ENCODE measurements at places on chromosomes 2 and 18.

DNA sequence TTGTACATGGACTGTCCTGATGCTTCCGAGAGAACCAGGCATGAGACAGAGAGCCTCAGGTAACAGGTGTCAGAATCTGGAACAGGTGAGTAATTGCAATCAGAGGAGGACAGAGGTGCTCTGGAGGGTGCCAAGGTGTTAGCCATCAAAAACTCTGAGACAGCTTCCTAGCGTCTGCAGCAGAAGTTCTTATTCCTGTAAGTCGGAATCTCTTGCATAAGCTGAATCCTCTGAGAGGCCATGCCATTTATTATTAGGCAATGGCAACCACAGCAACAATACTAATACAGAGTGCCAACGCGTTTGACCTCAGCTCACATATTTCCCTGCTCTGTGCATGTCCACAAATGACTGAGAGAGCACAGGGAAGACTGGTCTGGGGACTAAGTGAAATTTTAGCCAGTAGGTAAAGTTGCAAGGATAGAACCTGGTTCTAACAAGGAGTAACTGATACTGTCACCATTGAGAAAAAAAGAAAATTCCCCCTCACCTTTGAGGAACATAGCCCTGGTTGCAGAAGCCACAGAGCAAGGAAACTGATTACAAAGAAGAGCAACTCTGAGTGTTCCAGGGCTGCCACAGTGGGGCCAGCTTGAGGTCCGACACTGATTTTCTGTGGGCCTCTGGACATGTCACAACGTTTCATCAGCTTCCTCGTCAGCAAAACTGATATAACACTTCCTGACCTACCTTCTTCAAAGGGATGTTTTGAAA lies 55.1 kb upstream of the ACSL3 start:
- no peak overlapping the region for H3K4me3 ChIP-seq
- no peak for DNase-seq
- H3K36me3 ChIP-seq: no peaks in the 10 kb centered on the region

DNA sequence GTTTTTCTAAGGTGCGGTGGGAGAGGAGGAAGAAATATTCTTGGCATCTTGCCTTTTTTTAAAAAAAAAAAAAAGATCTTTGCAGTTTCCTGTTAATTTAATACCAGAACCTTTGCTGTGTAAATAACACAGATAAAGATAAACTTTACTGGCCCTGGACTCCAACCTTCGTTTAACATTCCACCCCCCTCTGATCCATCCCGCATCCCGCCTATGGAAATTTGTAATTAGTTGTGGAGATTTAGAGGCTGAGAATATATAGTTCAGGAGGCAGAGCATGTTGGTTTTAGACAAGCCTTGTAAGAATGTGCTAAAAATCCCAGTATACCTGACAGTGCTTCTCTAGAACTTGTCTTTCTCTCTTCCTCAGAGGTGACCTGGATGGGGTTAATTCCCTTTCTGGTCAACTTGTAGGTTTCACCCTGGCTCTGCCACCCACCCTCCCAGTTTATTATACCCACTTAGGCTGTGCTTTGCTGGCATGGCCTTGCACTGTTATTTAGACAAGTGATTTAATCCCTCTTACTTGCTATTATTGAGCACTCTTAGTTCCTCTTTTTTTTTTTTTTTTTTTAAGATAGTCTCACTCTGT lies 2.9 kb upstream of the C2orf72 start:
- H3K27me3 ChIP-seq: peaks cover 3% of the 10 kb centered on the region
- no peak overlapping the region for H3K27ac ChIP-seq
- H3K36me3 ChIP-seq: no peaks in the 10 kb centered on the region
- H3K4me3 ChIP-seq: no peak overlapping the region

GRCh38 chr18:69770238-69770637 lies 177.4 kb downstream of the CD226 start:
- H3K27me3 ChIP-seq: no peaks in the 10 kb centered on the region
- no peak for DNase-seq

GRCh38 chr18:22267697-22268096 lies 98.3 kb downstream of the GATA6 start:
- no peak for DNase-seq
- no peaks in the 10 kb centered on the region for H3K36me3 ChIP-seq
- no peaks in the 10 kb centered on the region for H3K4me1 ChIP-seq

DNA sequence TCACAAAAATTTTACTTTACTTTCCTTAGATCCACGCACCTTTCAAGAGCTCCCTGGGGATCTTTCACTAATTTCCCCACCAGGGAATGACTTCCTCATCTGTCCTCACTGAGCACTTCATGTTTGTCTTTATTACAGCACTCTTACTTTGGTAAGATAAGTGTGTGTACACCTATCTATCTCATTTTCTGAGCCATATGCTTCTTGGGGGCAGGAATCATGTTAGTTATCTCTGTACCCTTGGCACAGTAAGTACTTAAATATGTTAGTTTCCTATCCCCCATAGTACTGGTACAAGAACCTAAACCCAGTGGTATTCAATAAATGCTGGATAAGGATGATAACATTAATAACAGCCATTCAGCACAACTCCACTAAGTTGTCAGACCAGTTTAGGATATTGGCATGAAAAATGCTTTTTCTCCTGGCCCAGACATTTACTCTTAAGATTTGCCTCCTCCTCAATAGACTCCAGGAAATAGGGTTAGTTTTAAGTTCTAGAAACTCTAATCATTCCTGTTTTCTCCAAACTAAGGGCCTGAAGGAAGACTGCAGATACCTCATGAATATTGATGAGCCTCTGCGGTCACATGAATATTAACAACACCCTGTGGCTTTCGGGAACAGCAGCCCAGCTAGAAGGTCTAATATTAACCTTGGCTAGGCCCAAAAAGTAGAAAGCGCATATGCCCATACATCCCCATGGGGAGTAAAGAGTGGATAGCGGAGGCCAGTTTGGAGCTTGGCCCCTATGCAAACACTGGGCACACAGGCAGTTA lies 38.2 kb downstream of the NHEJ1 start:
- no peak overlapping the region for H3K27ac ChIP-seq
- no peaks in the 10 kb centered on the region for H3K4me1 ChIP-seq
- H3K36me3 ChIP-seq: no peaks in the 10 kb centered on the region
- DNase-seq: no peak
- no peaks in the 10 kb centered on the region for H3K27me3 ChIP-seq
- no peak overlapping the region for H3K4me3 ChIP-seq

DNA sequence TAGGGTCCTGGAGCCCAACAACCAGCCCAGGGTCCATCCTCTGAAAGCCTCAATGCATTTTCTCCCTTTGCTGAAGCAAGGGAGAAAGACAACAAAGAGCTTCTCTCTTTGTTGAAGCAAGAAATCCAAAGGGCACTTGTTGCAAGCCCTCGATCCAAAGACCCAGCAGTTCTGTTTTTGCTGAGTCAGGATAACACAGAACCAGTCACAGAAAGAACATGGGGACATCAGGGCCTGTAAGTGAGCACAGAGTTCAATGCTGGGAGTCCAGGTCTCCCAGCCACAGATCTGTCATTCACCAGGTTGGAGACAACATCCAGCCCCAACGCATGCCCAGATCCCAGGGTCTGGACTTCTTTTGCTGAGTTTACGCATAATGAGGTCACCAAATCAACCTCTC lies 315.8 kb upstream of the KLHL29 start:
- H3K4me3 ChIP-seq: no peak overlapping the region
- DNase-seq: no peak

DNA sequence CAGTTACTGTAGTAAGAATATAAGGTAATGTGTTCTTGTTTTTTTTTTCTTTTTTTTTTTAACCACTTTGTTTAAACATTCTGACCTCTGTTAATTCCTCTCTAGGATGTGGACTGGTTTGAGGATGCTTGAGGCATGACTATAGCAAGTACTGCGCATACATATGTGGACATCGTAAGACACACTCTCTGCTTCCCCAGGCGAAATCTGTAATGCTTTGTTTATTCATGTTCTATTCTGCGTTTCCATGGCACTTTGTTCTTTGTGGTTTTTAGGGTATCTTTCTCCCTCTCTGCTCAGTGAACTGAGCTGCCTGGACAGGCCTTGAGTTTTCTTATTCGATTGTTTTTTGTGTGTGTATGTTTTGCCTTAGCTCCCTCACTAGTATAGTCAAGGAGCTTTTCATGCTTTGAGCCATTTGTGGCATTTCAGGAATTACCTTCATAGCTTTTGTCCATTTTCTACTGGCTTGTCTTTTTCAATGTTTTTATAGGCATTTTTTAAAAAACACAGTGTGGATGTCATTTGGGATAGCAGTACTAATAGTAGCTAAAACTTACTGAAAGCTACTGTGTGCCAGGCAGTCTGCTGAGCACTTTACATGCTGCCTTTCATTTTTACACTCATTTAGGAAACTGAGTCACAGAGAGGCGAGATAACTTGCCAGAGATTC lies 1.9 kb upstream of the SH3BP4 start:
- H3K27ac ChIP-seq: no peak overlapping the region
- H3K36me3 ChIP-seq: no peaks in the 10 kb centered on the region
- H3K4me1 ChIP-seq: peaks cover 8% of the 10 kb centered on the region

DNA sequence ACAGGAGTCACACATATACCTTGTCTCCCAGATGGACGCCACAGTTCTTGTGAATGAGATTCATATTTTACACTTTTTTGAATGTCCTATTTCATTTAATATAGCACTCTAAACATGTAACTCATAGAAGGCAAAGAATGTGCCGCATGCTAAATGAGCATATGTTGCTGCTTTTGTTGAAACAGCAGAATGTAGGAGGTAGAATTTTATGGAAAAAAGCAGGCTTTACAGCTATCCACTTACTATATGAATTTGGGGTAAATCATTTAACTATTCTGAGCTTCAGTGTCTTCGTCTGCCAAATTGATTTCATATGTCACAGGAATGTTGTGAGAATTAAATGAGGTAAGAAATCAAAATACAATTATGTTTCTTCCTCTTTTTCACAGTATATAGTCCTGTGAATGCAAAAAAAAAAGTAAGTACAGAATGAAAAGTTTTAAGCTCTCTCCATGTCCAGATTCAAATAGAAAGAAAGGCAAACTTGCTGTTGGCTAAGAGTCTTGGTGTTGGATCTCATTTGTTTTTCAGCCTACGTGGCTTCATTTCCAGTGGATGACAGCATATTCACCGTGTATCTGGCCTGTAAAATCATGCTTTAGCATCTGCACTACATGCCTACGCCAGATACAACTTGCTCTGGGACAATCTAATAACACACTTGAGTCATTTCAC lies 154.7 kb upstream of the CNTNAP5 start:
- H3K27ac ChIP-seq: no peak overlapping the region
- no peaks in the 10 kb centered on the region for H3K36me3 ChIP-seq
- no peak overlapping the region for H3K4me3 ChIP-seq
- H3K4me1 ChIP-seq: no peaks in the 10 kb centered on the region
- no peaks in the 10 kb centered on the region for H3K27me3 ChIP-seq
- DNase-seq: no peak

DNA sequence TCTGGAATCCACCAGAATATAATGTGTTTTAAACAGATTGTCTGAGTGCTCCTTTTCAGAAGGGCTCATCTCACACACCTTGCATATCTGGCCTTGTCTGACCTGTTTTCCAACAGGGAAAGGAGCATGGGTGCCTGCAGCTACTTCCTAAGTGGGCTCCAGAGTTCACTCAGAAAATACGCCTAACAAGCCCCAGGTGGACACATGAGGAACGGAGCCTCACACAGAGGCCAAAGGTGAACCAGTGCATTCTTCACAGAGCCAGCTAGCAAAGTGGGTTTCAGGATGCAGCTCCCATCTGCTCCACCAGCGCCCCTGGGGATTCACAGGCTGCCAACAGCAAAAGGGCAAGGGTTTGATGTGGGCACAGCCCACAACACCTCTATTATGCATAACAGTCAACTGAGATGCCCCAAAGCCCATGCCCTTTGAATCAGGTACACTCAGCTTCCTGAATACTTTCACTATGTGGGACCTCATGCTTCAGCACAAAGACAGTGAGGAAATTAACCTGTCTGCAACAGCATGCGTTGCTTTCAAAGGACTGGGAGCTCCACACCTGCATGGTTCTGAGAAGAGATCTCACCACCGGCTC lies 86.6 kb downstream of the CCBE1 start:
- no peaks in the 10 kb centered on the region for H3K27me3 ChIP-seq
- no peaks in the 10 kb centered on the region for H3K4me1 ChIP-seq
- H3K36me3 ChIP-seq: no peaks in the 10 kb centered on the region
- DNase-seq: no peak
- H3K27ac ChIP-seq: no peak overlapping the region
- no peak overlapping the region for H3K4me3 ChIP-seq
